Pancreas (tissue), 10 donors: ENCODE measurements at places on chromosomes 7 and 10. TPM values are rescaled to one million over a fixed set of nuclear protein-coding genes. Genes with fewer than 3 reads are reported as not detected.

- DNase-seq: peak; percentile 26
- no peaks in the 10 kb centered on the region for H3K36me3 ChIP-seq
- H3K4me3 ChIP-seq: no peak overlapping the region
- no peaks in the 10 kb centered on the region for H3K27me3 ChIP-seq
- no peak overlapping the region for H3K27ac ChIP-seq
These were observed 106.7 kb upstream of the LAMB4 start for GRCh38 chr7:108236681-108237415.

DNA sequence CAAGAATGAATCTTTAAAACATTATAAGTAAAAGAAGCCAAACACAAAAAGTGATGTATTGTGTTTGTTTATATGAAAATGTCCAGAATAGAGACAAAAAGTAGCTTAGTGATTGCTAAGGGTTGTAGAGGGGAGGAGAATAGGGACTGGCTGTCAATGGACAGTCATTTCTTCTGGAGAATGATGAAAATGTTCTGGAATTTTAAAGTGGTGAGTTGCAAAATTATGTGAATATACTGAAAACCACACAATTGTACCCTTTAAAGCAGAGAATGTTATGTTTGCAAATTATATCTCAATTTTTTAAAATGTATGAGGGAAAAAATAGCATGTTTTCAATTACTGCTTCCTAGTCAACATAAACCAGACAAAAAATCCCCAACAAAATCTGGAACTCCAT, 174.2 kb downstream of the KMT2E start:
- no peaks in the 10 kb centered on the region for H3K36me3 ChIP-seq
- no peak overlapping the region for H3K27ac ChIP-seq
- H3K27me3 ChIP-seq: no peaks in the 10 kb centered on the region
- DNase-seq: no peak
- peaks cover 20% of the 10 kb centered on the region for H3K4me1 ChIP-seq
- no peak overlapping the region for H3K4me3 ChIP-seq

DNA sequence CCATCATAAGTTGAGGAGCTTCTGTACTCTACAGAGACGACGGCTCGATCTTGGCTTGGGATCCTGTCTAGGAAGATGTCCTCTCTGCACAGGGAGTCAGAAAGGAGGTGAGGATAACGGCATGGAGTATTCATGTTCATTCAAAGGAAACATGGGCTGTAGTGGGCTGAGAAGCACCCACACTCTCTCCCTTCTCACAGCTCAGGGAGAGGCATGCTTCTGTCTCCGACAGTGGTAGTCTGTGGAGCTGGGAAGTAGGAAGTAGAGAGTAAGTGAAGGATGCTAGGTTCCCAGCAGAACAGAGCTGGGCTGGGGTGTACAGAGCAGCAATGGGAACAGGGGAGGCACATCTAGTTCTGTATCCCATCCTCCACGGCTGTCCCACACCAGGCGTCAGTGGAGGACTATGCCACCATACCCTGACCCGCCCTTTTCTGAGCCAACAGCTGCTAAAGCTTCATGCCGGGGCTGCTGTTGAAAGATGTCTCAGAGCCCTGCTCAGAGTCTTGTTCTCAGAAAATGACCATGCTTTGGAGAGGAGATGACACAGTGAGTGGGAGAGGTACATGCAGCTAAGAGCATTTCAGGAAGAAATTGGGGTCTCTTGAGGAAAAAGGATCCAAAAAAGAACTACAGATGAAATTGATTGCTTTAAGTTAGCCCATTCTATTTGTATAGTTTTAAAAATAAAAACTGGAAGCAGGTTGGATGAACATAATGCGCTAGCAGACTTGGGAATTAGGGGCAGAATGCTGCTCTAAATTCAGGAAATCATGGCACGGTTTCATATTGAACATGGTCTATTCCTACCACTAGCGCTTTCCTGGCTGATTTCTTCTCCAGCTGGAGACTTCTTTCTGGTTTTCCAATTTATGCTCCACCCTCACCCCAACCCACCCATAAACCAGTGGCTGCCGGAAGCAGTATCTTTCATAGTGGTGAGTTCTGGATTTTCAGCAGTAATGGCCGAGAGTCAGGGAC, 138.6 kb downstream of the CHN2 start:
- no peak for DNase-seq
- H3K27ac ChIP-seq: no peak overlapping the region
- H3K4me1 ChIP-seq: peaks cover 50% of the 10 kb centered on the region
- no peaks in the 10 kb centered on the region for H3K27me3 ChIP-seq
- no peaks in the 10 kb centered on the region for H3K36me3 ChIP-seq

TRPV5 gene
- not detected for polyA plus RNA-seq

HOXA10 gene
- not detected for polyA plus RNA-seq

- no peaks in the 10 kb centered on the region for H3K27me3 ChIP-seq
- no peak overlapping the region for H3K27ac ChIP-seq
- no peak overlapping the region for H3K4me3 ChIP-seq
- H3K4me1 ChIP-seq: no peaks in the 10 kb centered on the region
These were observed 28.8 kb downstream of the MIOS start for GRCh38 chr7:7595451-7595850.

HTR5A gene
- not detected for polyA plus RNA-seq

ZCWPW1 gene
- polyA plus RNA-seq: 8.0 TPM

GRCh38 chr7:1768832-1769231, 98.8 kb downstream of the ELFN1 start:
- no peak overlapping the region for H3K4me3 ChIP-seq
- DNase-seq: no peak
- H3K27me3 ChIP-seq: no peaks in the 10 kb centered on the region
- H3K36me3 ChIP-seq: no peaks in the 10 kb centered on the region

DNA sequence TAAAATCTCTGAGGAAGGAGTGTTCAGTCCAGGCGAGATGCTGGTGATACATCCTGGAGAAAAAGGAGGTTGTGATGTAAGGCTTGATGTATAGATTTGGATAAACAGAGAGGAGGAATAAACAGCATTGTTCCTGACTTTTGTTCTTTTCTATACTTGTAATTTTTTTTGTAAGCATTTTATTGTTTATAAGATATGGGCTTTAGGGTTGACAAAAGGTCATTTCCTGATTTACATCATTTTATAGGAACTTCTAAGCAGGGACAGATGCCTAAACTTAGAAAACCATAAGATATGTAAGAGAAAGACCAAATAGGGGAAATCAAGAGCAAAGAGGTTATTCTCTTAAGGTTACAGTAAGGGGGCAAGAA, 16.7 kb upstream of the SLC26A4 start:
- no peak overlapping the region for H3K27ac ChIP-seq
- no peak overlapping the region for H3K4me3 ChIP-seq
- no peaks in the 10 kb centered on the region for H3K36me3 ChIP-seq
- no peaks in the 10 kb centered on the region for H3K27me3 ChIP-seq

DNA sequence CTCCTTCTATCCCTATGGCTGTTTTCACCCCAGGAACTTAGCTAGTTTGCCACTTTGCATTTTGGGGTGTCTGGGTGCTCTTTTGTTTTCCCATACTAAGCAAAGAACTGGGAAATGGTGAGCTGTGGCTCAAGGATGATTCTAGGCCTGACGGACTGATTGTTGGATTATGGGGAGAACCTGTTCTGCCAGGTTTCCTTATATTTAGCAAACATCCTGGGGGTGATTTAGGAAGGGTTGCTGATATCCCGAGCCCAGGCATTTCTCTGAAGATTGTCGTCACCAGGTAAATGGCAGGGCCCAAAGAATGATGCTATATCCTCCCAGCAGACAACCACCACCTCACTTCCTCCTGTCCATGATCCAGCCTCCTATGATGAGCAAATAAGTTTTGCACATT, 72.1 kb upstream of the GRB10 start:
- H3K4me3 ChIP-seq: no peak overlapping the region
- H3K36me3 ChIP-seq: no peaks in the 10 kb centered on the region

PDE6C gene
- not detected for polyA plus RNA-seq

FAM13C gene
- 1.9 TPM for polyA plus RNA-seq

- no peak for DNase-seq
- no peaks in the 10 kb centered on the region for H3K36me3 ChIP-seq
- H3K27me3 ChIP-seq: no peaks in the 10 kb centered on the region
- no peaks in the 10 kb centered on the region for H3K4me1 ChIP-seq
- H3K27ac ChIP-seq: no peak overlapping the region
These were observed 237.7 kb downstream of the USP6NL start for GRCh38 chr10:11373717-11374171.

DNA sequence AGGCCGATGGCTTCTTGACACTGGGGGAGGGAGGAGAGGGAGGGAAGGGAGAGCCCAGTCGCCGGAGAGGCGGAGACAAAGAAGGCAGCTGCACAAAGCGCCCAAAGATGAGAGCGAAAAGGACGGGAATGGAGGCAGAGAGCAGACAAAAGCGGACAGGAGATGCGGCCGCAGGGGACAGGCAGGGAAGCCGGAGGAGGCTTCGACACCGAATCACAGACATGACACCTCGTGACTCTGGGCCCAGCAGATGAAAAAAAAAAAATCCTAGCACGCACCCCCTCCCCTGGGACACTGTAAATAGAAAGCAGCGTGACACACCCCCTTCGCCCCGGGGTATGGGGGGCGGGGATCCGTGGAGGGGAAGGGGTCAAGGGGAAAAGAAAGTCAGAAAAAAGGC, 976 bp downstream of the NAT16 start:
- H3K36me3 ChIP-seq: no peaks in the 10 kb centered on the region
- no peak overlapping the region for H3K27ac ChIP-seq
- H3K4me1 ChIP-seq: no peaks in the 10 kb centered on the region
- no peak overlapping the region for H3K4me3 ChIP-seq
- H3K27me3 ChIP-seq: peaks cover 32% of the 10 kb centered on the region
- DNase-seq: no peak

DNA sequence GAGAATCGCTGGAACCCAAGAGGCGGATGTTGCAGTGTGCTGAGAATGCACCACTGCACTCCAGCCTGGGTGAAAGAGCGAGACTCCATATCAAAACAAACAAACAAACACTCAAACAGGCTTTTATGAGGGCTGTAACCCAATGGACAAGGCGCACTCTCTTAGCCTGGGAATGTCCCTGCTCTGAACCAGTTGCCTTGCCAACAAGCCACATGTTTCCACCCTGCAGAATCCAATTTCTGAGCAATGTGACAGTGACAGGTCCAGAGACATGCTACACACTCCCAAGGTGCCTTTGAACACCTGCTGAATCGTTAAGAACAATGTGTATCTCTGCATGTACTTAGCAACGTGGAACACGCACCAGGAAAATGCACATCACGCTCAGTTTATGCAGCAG, 186.8 kb upstream of the AUTS2 start:
- H3K4me1 ChIP-seq: no peaks in the 10 kb centered on the region
- no peaks in the 10 kb centered on the region for H3K27me3 ChIP-seq
- no peak overlapping the region for H3K4me3 ChIP-seq
- H3K27ac ChIP-seq: no peak overlapping the region
- DNase-seq: no peak

GRCh38 chr7:78153285-78153684, 354.7 kb downstream of the PHTF2 start:
- no peaks in the 10 kb centered on the region for H3K4me1 ChIP-seq
- no peak overlapping the region for H3K4me3 ChIP-seq
- no peak for DNase-seq
- no peaks in the 10 kb centered on the region for H3K27me3 ChIP-seq
- no peaks in the 10 kb centered on the region for H3K36me3 ChIP-seq

GRCh38 chr10:1608408-1608807, 128.9 kb downstream of the ADARB2 start:
- no peaks in the 10 kb centered on the region for H3K27me3 ChIP-seq
- H3K4me3 ChIP-seq: no peak overlapping the region
- no peaks in the 10 kb centered on the region for H3K4me1 ChIP-seq
- DNase-seq: no peak

GRCh38 chr10:68560943-68561864, 1.1 kb downstream of the TET1 start:
- peak overlapping the region; percentile 75 for H3K4me3 ChIP-seq
- H3K27ac ChIP-seq: no peak overlapping the region
- no peaks in the 10 kb centered on the region for H3K4me1 ChIP-seq
- H3K36me3 ChIP-seq: no peaks in the 10 kb centered on the region
- H3K27me3 ChIP-seq: no peaks in the 10 kb centered on the region

DNA sequence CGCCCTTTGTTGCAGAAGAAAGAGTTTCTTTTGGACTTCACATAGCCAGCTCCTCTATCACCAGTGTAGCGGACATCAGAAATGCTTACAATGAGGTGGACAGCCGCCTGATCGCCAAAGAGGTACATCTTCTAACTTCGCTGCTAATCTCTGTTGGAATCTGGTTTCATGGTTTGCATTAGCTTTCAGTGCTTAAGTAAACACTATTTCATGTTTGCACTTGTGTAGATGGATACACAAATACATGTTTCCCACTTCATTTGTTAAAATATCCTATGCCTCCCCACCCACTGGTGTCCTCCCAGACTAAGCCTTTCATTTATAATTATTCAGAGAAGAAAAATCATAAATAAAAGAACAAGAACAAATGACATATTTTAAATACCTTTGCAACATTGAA, 103.9 kb downstream of the WDFY4 start:
- no peak for DNase-seq
- no peaks in the 10 kb centered on the region for H3K36me3 ChIP-seq
- H3K4me1 ChIP-seq: no peaks in the 10 kb centered on the region
- H3K27me3 ChIP-seq: no peaks in the 10 kb centered on the region

GRCh38 chr7:85078181-85078580, 108.7 kb downstream of the SEMA3D start:
- H3K27me3 ChIP-seq: peaks cover 6% of the 10 kb centered on the region
- H3K4me3 ChIP-seq: no peak overlapping the region
- DNase-seq: no peak
- H3K4me1 ChIP-seq: peaks cover 3% of the 10 kb centered on the region

DNA sequence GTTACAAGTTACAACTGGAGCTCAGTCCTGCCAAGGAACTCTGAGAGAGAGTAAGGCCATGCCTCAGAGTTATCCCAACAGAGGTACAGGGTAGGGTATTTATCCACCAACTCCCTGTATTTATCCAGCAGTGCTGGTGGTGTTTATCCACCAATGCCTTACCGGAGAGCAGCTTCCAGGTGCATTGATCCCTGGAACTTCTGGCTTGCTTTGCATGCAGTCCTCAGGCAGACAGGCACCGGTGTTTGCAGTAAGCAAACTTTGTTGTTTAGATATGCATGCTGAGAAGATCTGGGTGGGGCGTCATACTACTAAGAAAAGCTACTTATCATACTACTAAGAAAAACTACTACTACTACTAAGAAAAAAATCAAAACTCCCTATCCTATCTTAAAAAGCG, 92.4 kb downstream of the CYP26A1 start:
- no peaks in the 10 kb centered on the region for H3K27me3 ChIP-seq
- no peak overlapping the region for H3K27ac ChIP-seq
- no peaks in the 10 kb centered on the region for H3K4me1 ChIP-seq
- no peak for DNase-seq
- H3K4me3 ChIP-seq: no peak overlapping the region
- H3K36me3 ChIP-seq: no peaks in the 10 kb centered on the region

DNA sequence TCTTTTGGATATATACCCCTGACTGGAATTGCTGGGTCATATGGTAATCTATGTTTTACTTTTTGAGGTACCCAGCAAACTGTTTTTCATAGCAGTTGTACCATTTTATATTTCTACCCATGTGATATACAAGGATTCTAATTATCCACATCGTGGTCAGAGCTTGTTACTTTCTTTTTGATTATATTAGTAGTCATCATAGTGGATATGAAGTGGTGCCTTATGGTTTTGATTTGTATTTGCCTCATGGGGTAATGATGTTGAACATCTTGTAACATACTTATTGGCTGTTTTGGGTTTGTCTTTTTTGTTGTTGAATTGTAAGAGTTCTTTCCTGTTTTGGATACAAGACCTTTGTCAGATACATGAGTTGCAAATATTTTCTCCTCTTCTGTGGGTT, 51.7 kb downstream of the MAPK8 start:
- H3K27me3 ChIP-seq: no peaks in the 10 kb centered on the region
- no peak for DNase-seq
- no peak overlapping the region for H3K4me3 ChIP-seq
- no peak overlapping the region for H3K27ac ChIP-seq
- H3K36me3 ChIP-seq: no peaks in the 10 kb centered on the region

GRCh38 chr10:89861584-89862301, 160.4 kb downstream of the KIF20B start:
- no peak overlapping the region for H3K4me3 ChIP-seq
- no peak overlapping the region for H3K27ac ChIP-seq
- DNase-seq: no peak
- no peaks in the 10 kb centered on the region for H3K4me1 ChIP-seq
- H3K27me3 ChIP-seq: no peaks in the 10 kb centered on the region
